ENCODE measurements at places on chromosomes 2 and 18.

GRCh38 chr18:48902856-48903601 lies 47.7 kb downstream of the SMAD7 start:
- DNase-seq: no peak

DNA sequence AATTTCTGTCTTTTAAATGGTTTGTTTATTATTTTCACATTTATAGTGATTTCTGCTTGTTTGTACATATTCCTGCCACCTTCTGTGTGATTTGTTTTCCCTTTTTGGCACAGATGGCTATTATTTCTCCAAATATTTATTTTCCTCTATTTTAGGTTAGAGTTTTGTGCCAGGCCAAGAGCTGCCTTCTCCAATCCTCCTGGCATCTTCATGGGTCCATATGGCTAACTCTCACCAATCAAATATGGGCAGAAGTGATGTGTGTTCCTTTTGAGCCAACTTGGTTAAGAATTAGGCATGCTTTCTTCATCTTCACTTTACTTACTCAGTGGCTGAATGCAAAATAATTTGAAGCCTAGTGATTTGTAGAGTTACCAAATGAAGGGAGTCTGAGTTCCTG lies 697.1 kb upstream of the CELF4 start:
- DNase-seq: no peak

- no peak for DNase-seq
Observed at GRCh38 chr2:72289736-72290135, 142.1 kb upstream of the CYP26B1 start.

GRCh38 chr18:36522509-36522908 lies 225.0 kb downstream of the FHOD3 start:
- DNase-seq: no peak

GRCh38 chr18:10518595-10519255 lies 7.1 kb upstream of the NAPG start:
- no peak for DNase-seq

GRCh38 chr2:43041661-43042360 lies 184.6 kb downstream of the ZFP36L2 start:
- no peak for DNase-seq

- no peak for DNase-seq
Observed at GRCh38 chr2:18161681-18162080, 283.2 kb downstream of the KCNS3 start.

DNA sequence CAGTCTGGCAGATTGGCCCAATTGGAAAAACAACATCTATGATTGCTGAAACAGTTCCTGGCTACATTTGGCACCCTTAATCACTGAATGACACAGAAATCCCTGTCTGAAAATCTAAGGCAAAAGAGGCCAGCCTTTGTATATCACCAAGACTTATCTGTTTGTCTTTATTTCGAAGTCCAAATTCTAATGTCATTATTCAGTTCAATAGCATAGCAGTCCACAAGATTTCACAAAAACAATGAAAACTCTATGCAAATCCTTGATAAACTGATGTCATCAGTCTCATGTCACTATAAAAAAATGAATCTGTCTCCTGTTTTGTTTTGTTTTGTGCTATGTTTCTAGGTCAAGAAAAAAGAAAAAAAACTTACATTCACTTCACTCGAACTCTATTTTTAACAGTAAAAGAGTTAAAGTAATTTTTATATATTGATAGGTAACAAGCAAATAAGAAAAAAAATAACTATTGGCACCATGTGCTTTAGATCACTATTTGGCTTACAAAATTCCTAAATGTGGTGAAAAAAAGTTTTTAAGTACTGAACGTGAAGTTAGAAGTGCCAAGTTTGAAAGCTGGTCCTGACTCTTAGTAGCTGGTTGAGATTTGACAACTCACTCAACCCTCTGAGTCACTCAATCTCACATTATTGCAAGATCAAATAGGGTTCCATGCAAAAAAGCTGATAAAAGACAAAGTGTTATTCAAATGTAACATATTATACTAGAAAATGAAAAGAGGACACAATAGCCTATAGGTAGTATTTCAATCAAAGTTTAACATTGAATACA lies 359.3 kb downstream of the IRS1 start:
- DNase-seq: no peak

DNA sequence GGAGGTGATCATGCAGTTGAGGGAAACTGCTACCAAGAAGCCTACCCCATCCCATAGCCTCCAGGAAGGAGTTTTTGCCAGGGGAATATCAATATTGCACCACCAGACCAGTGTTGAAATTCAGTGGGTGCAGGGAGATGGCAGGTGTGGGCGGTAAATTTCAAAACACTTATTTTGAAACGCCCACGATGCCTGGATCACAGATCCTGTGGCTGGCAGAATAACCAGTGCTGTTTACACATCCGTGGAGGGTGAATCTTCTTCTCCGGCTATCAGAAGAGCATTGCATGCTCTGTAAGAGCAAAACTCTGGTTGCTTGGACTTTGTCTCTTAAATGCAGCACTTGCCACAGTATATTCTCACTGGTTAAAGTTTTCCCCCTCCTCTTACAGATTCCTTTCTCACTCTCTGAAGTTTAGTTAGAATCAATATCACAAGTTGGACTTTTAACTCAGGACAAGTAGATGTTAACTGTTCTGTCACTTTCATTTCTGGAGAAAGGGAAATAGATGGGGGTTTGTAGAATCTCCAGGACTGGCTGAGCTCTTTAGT lies 70.5 kb upstream of the ZCCHC2 start:
- no peak for DNase-seq

DNA sequence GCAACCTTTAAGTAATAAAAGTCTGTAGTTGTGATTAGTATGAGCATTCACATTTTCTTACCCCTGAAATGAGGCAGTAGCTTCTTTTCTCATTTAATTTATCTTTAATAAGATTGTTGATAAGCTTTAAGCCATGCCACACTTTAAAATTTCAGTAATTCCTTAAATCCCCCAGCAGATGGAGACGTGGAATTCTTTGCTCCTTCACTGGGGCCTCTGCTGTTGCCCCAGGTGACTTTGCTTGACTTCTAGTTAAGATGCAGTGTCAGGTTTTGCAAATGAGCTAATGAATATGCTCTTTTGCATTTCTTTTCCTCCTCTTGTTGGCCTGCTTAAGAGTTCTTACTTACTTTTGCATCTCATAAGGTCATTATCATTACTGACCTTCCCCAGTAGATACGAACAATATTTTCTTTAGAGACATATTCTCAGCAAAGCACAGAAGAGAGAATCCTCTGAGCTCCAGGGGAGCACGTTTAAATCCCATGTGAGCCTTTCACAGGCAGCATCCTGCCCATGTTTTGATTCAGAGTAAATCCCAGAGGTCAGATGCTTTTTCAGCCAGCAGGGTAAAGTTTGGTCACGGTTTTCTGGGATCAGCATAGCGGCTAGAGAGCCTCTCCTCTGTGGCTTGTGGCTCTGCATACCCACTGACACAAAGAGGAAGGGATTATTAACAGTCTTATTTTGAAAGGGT lies 222.9 kb downstream of the PTPRM start:
- DNase-seq: no peak

DNA sequence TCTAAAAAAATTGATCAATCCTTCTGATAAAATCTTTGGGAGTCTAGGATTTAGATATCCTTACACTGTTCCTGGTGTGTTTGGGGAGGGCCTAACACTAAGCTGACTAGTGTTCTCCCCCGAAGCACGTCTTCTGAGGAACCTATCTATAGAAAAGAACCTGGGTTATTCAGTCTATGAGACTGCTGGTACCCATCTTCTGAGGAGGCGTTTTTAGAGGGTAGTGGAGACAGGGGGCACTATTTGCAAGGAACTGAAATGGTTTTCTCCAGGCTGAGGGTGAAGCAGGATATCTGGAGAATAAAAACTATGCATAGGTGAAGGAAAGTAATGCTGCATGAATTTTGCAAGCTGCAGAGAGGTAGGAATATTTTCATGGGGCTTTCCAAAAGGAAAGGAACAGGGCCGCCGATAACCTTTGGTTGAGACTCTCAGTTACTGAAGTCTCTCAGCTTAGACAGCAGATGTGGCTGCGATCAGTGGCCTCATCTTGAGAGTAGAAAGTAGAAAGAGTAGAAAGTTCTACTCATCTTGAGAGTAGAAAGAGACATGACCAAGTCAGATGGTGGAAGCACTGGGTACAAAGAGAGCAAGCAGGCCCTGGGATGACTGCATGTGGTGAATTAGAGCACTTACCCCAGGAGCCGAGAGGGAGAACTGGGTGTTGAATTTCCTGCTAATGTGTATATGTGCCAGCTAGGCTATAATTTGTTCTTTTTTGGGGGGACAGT lies 31.8 kb upstream of the KCNE4 start:
- no peak for DNase-seq

GRCh38 chr2:19021721-19022120 lies 336.7 kb downstream of the OSR1 start:
- no peak for DNase-seq

DNA sequence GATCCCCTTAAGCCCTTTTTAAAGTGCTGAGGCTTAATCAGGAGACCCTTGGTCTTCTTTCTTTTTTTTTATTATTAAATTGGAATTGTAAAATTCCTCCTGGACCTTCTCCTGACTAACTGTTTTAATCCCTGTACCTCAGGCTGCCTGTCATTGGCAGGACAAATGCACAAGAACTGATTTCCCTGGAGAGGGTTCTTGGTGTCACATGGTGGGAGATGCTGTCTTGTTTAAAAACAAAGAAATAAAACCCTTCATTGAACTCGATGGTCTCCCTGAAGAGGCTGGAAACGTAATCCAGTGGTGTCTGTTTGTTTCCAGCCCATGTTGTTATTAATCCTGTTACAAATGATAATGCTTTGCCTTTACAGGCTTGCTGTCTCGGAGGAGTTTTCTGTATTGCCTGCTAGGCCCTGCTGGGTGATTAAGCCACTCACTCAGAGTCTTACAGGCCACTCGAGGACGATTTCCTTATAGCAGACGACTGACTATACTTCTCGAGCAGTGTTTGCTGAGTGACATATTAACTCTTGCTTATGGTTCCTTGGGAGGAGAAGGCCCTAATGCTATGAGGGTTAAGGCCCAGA lies 100.5 kb upstream of the MGAT5 start:
- no peak for DNase-seq

- no peak for DNase-seq
Observed at GRCh38 chr2:130387804-130388203, 31.9 kb downstream of the PTPN18 start.
